HuH-7.5 (cell line): ENCODE measurements at places on chromosomes 6 and 20.

DNA sequence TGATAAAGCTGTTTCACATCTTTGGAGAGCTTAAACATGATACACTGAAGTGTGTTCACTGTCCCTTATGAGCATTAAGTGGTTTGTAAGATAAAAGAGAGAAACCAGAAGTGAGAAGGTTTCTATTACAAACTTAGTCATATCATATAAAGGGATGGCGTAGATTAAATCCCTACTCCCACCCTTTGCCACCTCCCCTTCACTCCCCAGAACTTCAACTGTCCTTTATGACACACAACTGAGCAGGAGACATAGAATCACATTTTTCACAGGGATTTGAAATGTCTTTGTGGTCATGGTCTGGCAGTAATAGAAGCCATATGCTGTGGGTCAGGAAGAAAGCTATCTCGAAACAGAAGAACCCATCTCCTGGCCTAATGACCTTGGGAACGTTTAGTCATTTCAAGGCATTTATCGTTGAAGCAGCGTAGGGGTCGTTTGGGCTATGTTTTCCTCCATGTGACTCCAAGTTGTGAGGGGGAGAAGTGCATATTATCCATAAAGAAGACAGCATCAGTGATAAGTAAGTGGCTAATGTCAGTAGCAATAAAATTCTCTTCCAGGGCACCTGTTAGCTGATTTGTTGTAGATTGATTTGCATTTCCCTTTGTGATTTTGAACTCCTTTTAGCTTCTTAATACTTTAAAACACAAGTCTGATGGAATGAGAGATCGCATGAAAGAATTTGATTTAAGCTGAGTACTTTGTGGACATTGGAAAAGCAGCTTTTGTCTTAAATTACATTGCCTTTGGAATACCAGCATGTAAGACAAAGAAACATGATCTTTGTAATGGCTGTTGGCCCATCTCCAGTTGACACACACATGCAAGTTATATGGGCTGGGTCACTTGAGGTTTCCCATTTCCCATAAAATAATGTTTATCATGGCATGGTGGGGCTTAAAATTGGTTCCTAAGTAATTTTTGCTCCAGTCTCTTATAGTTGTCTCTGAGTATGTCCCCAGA lies 501.5 kb upstream of the FLRT3 start:
- no peak for DNase-seq

- DNase-seq, result no peak
Measured at GRCh38 chr6:168116438-168116974, 37.5 kb upstream of the FRMD1 start.

DNA sequence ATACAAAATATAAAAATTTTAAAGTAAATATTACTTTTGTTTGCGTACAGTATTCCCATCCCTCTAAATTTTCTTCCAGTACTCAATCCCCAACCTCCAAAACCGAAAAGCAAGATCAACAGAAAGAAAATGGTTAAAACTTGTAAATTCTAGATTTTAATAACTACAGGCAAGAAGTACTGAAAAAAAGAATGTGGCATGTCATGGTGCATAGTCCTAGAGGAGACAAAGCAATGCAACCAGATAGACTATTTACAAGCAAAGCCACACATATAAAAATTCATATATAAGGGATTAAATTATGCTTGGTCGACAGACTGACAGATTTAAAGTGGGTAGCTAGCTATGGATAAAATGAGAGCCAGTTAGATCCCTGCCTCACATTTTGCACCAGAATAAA lies 56.5 kb upstream of the HFE start:
- no peak for DNase-seq

- DNase-seq, result no peak
Measured at GRCh38 chr20:49669601-49670189, 44.0 kb downstream of the B4GALT5 start.

DNA sequence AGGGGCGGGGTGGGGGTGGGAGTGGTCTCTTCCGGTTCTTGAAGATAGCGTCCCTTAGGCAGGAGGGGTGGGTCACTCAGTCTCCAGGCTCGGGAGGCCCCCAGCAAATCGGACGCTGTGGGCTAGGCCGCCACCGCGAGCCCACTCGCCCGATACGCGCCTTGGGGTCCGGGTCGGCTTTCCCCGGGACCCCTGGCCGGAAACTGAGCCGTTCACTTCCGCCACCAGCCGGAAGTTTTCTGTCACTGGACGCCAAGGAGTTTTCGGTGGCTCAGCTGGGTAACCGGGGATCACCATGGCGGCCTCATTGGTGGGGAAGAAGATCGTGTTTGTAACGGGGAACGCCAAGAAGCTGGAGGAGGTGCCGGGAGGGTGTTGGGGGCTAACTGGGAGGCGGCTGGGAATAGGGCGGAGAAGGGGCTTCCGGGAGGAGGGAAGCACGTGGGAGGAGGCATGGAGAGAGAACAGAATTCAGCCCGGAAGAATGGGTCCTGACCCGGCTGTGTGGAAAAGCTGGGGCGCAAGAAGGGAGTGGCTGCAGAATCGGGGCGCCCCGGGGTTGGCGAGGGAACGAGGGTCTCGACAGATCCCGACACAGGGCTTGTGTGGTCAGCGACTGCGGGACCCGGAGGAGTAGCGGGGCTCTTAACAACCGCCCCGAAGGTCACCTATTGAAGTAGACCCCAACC lies at the start of gene ITPA:
TSS of gene ITPA (plus strand) at position 242 of the 689 bp plus-strand sequence. CDS start at position 296, 54 bp downstream.
- DNase-seq, result peak; percentile 81

DNA sequence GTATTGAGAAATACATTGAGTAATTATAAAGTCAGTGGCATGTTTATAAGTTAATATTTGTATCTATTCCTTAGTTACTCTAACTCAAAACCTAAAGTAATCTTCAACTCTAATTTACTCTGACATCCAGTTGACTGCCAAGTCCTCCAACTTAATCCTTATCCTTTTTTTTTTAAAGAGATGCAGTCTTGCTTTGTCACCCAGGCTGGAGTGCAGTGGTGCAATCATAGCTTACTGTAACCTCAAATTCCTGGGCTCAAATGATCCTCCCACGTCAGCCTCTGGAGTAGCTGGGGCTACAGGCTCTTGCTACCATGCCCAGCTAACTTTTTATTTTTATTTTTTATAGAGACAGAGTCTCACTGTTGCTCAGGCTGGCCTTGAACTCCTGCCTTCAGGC lies 24.4 kb downstream of the PTPN1 start:
- DNase-seq, result no peak
